RCC 7860 (cell line): ENCODE measurements at places on chromosomes 11 and 22.

DNA sequence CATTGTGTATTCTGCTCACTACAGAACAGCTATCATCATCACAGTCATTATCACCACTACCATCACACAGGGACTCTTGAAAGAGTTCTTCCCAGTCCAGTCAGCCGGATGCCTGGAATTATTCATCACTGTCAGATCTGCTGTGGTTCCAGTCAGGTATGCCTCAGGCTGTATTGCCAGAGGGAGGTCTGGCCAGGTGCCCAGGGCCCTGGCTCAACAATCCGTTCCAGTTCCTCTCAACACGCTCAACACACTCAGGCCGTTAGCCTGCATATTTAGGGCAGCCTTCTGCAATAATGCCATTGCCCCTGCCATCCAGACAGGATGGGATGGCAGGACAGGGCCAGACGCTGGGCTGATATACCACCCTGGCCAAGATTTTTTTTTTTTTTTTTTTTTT, 28.6 kb upstream of the RASL10A start:
- DNase-seq: peak; percentile 95

- no peak for DNase-seq
Measured at GRCh38 chr11:71180694-71181470, 71.5 kb downstream of the SHANK2 start.

DNA sequence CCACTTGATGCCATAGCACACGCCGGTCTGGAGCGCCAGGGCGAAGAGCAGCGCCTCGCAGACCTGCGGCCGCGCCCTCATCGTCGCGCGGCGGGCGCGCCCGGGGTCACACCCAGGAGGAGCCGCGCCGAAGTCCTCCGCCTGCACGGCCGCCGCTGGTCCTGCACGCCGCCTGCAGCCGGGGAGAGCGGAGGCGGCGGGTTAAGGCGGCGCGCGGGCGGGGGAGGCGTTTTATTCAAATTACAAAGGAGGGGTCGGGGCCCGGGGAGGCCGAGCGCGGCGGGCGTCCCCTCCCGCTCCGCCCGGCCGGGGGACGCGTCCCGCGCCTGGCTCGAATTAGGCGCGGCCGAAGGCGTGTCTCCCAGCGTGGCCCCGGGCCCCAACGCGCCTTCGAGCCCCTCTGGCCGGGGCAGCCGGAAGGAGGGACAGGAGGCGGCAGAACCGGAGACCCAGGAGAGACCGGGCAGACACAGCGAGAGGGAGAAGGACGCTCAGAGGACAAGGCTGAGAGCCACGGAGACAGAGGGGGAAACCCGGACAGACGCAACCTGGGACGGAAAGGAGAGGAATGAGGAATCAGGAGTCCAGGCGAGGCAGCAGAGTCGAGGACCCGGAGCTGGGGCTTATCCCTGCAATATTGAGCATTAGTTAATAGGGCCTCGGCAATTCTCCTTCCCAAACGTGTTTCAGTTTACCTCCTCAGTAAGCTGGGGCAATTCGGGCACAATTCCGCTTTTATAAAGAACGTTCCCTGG, at the start of gene WNT11:
WNT11 (minus strand) TSS at position 176 of the 755 bp plus-strand sequence; CDS start at position 81, 95 bp downstream.
- DNase-seq: no peak

GRCh38 chr11:132112846-132113245, 742.4 kb downstream of the NTM start:
- DNase-seq: no peak

DNA sequence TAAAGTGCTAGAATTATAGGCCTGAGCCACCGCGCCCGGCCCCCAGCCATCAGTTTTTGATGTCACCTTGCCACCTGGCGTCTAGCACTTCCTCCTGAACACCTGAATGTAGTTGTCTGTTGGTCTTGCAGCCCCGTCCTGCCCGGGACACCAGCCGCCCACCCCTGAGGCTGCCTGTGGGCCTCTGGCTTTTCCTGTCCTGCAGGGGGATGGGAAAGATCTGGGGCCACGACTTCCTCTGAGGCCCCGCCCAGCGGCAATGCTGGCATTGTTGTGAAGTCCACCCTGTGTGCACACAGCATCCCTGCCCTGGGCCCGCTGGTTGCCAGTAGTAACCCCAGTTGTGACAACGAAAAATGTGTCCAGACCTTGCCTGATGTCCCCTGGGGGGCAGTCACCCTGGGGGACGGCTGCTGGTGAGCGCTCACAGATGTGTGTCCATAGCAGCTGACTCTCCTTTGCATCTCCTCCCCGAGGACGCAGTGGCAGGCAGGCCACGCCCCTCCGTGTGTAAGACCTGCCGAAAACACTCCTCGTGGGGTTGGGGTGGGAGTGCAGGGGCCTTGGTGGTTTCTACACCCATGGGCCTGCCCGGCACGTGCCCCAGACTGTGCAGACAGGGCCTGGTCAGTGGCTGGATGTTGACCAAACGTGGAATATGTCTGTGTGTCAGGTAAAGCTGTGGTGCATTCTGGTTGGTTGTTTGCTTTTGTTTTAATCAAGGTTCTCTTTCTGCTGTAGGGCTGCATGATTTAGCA, 6.8 kb downstream of the SELENOO start:
- DNase-seq: no peak

DNA sequence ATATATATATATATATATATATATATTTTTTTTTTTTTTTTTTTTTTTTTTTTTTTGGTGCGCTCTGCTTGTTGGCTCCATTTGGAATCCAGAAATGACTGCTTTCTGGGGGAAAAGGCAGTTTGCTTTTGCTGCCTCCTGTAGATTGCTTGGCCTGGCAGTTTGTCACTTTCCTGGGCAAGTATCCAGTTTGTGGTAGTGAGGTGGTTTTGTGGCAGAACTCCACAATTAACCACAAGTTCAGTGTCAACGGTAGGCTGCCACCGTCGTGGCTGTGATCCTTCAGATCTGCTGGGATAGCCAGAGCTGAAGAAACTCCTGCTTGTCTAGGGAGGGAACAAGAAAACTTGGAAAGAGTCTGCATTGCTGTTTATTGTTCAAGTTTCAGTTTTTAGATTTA, 5.0 kb upstream of the PDE3B start:
- no peak for DNase-seq

DNA sequence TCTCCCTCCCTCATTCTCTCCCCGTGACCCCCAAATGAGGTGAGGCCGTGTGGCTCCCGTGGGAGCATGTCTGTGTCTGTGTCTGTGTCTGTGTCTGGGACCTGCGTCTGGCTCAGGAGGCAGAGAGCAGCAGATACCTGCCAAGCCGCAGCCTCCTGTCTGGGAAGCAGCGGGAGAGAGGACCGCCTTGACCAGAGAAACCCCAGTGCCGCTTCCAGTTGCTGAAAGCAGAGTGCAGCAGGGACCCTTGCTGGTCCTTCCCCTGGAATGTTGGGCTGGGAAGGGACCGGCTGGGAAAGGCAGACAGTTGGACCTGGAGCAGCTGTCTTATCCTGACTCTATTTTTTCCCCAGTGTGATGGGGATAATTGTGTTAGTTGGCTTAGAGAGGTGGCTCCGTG, 525 bp downstream of the CSDC2 start:
- DNase-seq: no peak

DNA sequence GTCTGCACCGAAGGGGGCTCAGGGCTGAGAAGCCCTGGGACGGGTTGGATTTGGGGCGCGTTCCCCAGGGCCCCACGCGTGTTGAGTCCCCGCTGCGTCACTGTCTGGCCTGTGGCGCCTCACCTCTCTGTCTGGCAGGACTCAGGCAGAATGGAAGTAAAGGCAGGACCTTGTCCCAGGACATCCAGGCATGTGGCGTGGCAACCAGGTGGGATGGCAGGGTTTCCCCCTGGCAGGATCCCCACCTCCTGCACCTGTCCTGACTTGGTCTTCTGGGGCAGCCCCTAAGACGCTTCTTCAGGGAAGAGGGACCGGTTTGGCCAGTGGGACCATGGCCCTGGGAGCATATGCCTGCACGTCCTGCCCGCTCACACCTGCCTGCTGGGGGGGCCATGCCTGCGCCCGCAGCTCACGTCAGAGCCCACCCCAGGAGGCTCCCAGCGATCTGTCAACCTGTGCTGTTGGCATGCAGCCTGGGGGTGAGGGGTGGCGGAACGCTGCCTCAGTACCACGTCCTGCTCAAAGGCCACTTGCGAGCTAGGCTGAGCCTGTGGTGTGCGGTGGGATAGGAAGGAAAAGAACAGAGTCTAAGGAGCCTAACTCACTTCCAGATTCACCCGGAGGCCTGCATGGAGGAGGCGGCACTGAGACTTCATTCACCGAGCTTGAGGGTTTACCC, 72.7 kb downstream of the KCNQ1 start:
- DNase-seq: no peak

GRCh38 chr11:83725269-83725560, 439.0 kb upstream of the CCDC90B start:
- DNase-seq: no peak

DNA sequence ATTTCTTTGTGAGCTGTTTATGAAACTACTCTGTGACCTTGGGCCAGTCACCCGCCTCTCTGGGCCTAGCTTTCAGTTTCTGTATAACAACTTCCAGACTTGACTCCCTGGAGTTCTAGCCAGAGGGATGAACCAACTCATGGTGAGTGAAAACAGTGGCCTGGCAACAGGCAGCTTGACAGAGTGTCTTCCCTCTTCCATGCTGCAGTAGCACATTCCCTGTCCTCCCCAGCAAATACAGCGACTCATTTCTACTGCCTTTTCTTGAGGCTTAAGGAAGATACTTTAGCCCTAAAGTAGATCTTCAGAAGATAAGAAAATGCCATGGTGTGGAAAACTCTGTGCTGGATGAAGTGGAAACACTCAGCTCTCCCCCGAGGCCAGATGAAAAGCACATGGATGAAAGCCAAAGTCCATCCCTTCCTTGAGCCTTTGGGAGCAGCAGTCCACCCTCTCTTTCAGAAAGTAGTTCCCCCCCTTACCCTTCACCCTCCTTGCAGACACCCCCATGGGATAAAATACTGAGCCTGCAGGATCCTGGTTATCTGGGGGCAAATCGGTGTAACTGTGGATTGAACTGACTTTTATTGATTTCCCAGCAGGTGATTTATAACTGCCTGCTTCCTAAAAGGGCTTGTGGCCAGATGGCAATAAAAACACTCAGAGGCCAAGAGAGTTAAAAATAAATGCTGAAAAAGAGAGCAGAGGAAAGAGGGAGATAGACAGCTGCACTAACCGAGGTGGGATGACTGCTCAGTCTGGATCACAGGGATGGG, 24.1 kb downstream of the IRAG1 start:
- DNase-seq: peak; percentile 24

DNA sequence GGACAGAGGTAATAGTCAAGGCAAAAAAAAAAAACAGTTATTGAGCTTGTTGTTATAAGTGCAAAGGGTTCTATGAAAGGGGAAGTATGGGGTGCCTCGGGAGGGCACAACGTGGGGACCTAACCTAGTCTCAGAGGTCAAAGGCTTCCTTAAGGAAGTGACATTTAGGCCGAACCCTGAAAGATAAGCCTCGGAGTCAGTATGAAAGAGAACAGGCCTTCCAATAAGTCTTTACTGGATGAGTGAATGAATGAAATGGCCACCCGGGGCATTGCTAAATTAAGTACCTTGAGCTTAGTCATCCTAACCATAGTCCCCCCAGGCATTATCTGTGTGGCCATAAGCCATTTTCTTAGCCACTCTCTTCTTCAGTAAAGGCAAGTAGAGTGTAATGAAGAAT, 19.7 kb downstream of the FLI1 start:
- no peak for DNase-seq

- DNase-seq: no peak
Measured at GRCh38 chr11:61587541-61587941, 6.7 kb upstream of the SYT7 start.

DNA sequence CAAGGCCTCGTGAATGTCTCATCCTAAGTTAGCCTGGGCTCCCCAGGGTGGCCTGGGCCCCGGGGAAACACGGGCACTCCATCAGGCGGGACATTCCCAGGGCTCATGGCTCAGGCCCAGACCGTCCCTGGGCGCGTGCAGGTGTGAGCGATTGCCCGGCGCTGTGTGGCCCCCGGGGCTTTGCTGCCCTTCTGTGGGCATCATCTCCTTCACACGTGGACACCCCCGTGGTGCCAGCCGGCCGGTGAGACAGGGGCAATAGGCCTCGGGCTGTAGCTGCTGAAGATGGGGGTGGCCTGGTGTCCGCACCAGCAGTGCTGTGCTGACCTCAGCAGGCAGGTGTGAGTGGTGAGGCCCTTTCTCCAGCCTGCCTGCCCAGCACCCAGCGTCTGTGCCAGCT, 4.6 kb upstream of the SELENOO start:
- no peak for DNase-seq

GRCh38 chr11:35373284-35373933, 45.9 kb downstream of the SLC1A2 start:
- DNase-seq: peak; percentile 82

- DNase-seq: no peak
Measured at GRCh38 chr11:1299621-1300020, 9.8 kb downstream of the TOLLIP start.

DNA sequence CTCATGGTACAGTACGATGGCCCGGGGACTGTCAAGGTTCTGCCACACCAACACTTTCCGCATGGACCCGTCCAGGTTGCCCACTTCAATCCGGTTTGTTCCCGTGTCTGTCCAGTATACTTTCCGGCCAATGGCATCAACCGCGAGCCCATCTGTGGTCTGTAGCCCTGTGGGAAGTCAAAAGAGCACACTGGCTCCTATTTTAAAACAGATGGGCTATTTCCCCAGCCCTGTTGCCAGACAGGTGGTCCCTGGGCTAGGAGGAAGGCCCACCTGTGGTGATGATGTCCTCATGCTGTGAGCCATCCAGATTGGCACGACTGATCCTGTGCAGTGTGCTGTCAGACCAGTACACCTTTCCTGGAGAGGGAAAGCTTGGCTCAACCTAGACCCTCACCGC, 30.4 kb upstream of the CKAP5 start:
- DNase-seq: no peak

GRCh38 chr11:1041471-1041870, 5.0 kb upstream of the MUC6 start:
- no peak for DNase-seq

GRCh38 chr11:2558861-2559526, 114.2 kb downstream of the KCNQ1 start:
- DNase-seq: no peak

DNA sequence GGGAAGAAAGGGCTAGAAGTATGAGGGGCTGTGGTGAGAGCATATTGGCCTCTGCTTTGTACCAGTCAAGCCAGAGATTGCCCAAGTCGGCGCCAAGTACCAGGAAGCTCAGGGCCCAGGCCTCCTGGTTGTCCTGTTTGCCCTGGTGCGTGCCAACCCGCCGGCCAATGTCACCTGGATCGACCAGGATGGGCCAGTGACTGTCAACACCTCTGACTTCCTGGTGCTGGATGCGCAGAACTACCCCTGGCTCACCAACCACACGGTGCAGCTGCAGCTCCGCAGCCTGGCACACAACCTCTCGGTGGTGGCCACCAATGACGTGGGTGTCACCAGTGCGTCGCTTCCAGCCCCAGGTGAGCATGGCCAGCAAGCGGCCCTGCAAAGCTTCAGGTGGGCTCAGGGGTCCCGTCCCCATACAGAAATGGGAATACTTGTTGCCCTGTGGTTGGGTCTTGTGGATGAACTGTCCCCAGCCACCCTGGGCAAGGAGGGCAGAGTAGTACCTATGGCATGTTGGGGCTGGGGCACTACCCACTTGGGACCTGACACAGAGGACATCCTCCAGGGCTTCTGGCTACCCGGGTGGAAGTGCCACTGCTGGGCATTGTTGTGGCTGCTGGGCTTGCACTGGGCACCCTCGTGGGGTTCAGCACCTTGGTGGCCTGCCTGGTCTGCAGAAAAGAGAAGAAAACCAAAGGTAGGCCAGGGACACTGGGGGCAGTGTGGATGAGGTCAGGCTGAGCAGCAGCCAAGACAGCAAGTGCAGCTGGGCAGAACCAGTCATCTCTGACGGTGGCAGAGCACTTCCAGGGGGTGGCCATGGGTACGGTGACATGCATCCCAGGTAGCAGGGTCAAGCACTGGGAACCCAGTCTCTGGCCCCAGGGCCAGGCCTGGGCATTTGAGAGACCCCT, 2.1 kb downstream of the TMEM25 start:
- DNase-seq: no peak

- peak; percentile 41 for DNase-seq
Measured at GRCh38 chr22:43273902-43274484, 69.2 kb downstream of the SCUBE1 start.
